ENCODE measurements at places on chromosomes 12 and 14. TPM values are rescaled to one million over a fixed set of nuclear protein-coding genes. Genes with fewer than 3 reads are reported as not detected.

DNA sequence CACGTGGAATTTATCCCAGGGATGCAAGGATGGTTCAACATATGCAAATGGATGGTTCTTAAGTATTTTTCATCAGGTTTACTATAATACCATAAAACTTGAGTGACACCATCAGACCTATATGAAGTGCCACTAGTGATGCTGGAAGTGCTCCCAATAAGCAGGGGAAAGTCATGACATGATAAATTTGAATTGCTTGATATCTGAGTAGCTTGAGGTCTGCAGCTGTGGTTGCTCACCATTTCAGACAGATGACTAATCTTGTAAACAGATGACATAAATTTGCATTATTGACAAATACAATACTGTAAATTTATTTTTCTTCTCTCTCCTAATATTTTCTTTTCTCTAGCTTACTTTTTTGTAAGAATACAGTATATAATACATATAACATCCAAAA, 13.7 kb upstream of the PRPF39 start:
- DNase-seq: no peak

- DNase-seq: no peak
These were observed 398.2 kb upstream of the PDE3A start for GRCh38 chr12:19970116-19970515.

GRCh38 chr14:72634691-72635616, 258.9 kb downstream of the DPF3 start:
- no peak for DNase-seq

- no peak for DNase-seq
These were observed 120.3 kb downstream of the GARIN6 start for GRCh38 chr12:99767809-99768208.

GRCh38 chr12:47458279-47458678, 247.6 kb downstream of the RPAP3 start:
- DNase-seq: no peak

The MVK gene
- total RNA-seq: 40.7 TPM

The TAS2R20 gene
- total RNA-seq: 1.7 TPM

The ADAM21 gene
- not detected for total RNA-seq
